ENCODE measurements at places on chromosomes 2 and 18.

DNA sequence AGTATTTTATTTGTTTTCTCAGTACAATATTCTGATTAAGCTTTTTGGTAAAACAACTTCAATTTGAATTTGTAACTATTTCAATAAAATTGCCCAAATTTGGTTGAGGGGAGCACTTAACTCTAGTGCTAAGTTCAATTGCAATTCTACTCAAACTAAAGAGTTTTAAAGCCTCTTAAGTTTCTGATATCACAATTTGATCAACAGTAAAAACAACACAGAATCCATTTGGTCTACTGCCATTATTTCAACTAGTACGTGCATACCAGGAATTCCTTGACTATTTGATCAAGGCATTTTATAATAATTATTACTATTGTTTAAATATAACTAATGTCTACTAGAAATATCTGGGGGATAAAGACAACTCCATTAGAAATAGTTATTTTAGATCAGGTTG, 150.9 kb downstream of the ROCK1 start:
- no peak for DNase-seq

DNA sequence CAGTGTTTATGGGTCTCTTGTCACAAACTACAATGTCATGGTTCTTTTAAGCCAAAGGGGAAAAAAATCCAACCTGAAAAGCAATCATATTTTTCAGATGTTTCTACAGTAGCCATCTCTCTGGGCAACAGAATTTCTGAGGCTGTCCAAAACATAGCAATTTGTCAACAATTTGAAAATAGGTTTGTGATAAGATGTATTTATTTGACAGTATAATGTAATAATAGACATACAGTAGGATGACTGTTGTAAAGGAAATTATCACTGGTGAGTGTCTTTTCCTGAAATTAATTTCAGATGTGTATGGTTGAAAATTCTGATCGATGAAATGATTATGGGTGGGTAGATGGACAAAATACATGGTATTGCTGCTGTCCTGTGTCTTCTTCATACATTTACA, 1230.1 kb upstream of the CDH2 start:
- DNase-seq, result no peak

DNA sequence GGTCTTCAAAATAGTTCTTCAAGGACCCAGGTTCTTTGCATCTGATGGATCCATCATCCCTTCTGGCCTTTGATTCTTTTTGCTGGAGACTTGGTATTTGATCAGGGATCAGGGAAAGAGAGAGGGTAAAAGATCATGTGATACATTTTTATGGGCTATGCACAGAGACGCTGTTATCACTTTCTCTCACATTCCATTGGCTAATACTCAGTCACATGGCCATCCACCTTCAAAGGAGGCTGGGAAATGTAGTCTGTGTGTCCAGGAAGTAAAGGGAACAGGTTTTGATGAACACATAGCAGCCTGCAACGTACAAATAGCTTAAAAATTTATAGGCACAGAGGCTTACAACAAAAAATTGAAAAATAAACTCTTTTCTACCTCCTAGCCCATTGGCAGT, 629.6 kb upstream of the FANCL start:
- no peak for DNase-seq

DNA sequence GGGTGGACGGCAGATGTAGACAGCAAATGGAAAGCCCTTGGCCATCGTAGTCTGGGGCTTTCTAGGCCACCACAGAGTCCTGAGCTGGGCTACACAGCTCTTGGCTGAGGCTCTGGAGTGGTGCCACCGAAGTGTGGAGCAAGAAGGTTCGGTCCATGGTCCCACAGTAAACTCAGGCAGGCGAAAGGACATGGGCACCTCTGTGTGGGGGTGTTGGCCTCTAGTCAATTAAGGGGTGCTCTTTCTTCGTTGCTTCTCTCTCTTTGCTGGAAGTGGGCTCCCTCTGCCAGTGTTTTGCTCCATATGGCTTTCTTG, 34.7 kb upstream of the MRPL33 start:
- DNase-seq, result no peak

- DNase-seq, result peak; percentile 1
These were observed 9.7 kb downstream of the OXER1 start for GRCh38 chr2:42754021-42754775.

- DNase-seq, result no peak
These were observed 709.6 kb downstream of the GALR1 start for GRCh38 chr18:77959248-77959647.

GRCh38 chr2:170229744-170230143, 51.8 kb downstream of the MYO3B start:
- DNase-seq, result no peak

GRCh38 chr18:25457126-25457525, 105.2 kb upstream of the ZNF521 start:
- no peak for DNase-seq

DNA sequence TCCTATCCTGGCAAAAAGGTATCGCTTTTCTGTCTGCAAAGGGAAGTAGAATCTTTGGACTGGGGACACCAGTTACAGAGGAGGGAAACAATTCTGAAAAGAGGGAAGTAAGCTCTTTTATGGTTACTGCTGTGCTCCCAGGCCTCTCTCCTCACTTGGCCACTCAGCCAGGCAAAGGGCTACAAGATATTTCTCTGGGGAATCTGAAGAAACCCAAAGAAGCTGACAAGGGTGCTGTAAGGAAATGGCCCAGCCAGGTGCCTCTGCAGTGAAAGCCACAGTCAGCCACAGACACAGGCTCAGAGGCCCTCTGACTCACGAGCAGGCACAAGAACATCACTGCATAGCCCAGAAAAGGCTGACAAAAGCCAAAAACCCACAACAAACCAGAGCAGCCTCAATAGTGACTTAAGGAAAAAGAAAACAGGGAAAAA, 5.8 kb downstream of the HDLBP start:
- peak; percentile 73 for DNase-seq

DNA sequence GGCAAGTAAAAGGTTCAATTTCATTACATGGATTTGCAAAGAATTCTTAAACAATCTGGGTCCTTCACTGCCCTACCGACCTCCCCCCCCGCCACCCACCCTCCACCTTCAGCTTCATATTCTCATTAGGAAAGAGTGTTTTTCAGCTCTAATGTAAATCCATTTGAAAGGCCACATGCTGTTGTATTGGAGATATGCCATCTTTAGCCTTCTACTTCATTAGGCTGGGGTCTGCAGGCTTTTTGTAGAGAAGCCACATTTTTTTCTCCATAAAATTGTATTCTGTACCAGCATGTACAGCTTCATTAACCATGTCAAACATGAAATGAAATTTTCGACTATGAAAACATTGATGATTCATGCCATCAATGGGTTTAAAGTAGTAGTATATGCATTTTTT, 42.8 kb upstream of the THUMPD2 start:
- DNase-seq, result no peak

DNA sequence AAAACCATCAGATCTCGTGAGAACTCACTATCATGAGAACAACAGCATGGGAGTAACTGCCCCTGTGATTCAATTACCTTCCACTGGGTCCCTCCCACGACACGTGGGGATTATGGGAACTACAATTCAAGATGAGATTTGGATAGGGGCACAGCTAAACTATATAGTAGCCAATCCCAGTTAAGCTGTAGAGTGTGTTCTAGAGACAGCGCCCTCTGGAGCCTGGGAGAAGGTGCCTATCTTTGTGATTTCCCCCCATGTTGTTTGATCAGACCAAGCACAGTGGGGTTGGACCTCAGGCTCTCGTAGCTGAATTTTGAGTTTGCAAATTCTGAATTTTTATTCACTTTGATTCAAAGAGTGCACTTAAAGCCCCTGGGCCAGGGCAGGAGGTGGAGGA, 108.2 kb upstream of the TWIST2 start:
- DNase-seq, result no peak

DNA sequence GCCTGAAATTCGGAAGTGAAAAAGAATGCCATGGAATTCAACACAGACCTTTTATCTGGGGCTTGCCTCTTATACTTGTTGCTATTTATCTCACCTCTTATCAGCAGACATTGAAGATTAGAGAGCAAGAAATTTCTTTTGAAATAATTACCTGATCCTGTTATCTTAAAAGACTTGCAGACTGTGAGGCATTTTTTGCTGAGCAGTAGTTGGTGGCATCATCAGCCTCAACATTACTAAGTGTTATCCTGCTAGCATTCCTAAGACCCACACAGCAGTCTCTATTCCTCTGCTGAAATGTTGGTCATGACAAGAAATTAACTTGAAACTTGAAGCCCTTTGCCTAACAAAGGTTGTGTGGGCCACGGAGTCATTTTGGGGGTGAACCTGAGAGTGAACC, 186.5 kb downstream of the TRIB2 start:
- no peak for DNase-seq

DNA sequence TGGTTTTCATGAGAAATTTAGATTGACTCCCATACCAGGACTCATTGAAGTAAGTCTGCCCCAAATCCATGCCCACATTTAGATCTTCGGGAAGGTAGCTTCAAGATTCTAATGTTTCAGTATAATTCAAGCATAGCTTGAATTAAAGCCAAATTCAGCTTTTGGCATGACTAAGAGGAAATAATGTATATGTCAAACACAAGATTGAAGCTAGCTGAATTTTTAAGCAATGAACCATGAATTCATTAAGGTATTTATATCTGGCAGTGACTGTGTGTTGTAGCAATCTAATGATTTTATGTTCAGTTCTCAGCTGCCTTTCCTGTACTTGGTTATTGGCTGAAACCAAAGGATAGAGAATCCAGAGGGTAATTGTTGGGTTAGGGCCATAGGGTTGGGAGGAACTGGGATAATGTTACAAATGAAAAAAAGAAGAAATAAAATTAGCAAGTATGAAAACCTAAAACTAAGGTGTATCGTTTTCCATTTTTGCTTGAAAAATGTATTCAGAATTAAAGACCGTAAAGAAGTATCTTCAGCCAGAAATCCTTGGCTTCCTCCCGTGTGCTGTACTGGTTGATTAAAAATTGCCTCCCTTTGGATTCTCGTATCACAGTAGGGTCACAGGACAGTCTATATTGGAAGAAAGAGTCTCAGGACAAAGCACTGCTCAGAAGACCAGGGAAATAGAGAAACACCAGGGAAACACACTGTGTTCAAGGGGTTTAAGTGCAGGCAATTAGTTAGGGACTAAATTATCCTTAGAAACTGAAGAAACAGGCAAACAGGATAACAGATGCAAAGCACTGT, 119.0 kb upstream of the FN1 start:
- no peak for DNase-seq
